Stimulated activated CD8-positive, alpha-beta memory T cell treated with anti-CD3 and anti-CD28 coated beads, Interleukin-2, amount 100 ng/mL, for 1 hour (primary cell): ENCODE measurements at places on chromosomes 11 and 22.

- DNase-seq: no peak
Observed at GRCh38 chr22:35561796-35562526, 21.3 kb downstream of the RASD2 start.

- DNase-seq: no peak
Observed at GRCh38 chr22:40511604-40512003, 124.9 kb downstream of the MRTFA start.

DNA sequence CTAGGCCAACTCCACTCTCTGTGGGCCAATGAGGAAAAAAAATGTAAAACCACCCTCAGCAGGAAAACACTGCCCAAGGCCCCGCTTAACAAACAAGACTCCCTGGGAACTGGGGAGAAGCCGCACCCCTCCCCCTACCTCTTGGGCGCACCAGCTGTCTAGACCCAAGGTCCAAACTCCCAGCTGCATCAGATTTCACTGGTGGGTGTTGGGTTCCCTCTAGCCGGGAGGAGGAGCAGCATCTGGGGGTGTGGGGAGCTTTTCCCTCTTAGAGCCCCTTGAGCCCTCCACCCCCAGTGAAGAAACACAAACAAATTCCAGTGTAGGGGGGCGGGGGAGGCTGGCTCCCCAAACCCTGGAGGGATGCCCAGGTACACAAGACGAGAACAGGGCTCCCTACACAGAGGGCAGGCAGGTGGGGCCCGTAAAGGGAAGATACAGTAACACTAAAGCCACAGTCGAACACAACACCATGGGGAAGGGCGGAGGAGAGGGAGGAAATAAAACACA is 64.9 kb downstream of the NECTIN1 start:
- no peak for DNase-seq

GRCh38 chr11:33376331-33377310 is 119.4 kb downstream of the HIPK3 start:
- DNase-seq: no peak

DNA sequence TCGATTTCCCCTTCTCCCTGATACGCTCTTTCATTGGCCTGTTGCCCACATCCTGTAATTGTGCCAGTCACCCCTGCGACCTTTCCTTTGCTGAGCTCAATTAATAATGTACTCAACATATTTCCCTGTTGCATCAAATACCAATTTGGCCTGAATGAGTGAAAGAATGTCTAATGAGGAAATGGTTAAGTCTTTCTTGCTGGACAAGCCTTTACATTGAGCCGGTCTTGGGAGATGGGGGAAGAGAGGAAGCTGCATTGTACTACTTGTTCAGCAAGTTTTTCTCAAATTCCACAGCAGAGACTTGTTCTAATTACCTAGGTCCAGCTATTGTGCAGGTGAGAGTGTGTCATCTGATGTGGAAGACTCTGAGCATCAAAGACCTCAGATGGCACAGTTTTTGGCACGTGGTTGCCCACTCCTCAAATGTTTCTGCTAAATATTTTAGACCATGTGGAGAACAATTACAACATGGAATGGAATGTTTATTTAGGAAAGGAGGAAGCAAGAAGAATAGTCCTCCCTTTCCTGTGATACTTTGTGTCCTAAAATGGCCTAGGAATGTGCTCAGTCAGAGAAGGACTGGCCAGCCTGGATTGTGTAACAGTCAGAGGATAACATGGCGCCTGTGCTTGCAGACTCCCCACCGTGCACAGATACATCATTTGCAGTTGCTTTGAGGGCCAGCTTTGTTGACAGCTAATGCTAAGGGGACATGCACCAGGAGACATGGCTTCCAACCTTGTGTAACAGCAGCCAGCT is 129.5 kb upstream of the E2F8 start:
- no peak for DNase-seq

DNA sequence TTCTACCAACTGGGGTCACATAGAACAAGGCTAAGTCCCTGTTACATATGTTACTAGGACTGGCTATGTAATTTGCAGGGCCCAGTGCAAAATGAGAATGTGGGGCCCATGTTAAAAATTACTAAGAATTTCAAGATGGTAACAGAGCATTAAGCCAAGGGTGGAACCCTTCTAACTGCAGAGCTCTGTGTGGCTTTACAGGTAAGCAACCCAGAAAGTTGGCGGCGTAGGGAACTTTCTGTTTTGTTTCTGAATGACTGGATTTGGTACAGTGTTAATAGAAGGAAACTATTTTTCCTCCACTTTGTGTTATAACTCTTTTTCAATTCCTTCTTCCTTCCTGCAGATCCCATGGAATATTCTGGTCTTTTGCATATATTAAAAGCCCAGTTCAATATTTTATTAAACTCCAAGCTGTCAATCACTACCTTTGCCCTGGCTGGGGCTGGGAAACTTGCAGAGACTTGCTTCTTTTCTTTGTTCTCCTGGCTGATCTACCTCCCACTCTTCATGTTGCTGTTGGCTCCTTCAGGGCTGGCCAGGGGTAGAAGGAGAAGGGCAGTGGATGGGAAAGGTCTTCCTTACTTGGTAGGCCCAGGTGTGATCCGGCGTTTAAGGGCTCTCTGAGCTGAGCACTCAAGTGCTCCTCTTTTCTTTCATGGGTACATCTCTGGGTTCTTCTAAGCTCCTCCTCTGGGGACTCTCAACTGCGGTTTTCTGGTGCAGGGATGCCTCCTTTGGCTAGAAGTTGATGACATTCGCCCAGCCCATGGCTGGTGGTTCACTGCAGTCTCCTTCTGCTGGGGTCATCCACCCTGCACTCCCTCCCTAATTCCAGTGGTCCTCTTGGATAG is 67.7 kb downstream of the SNX19 start:
- DNase-seq: no peak

GRCh38 chr11:56890584-56891305 is 98.0 kb upstream of the OR5AK2 start:
- DNase-seq: no peak

DNA sequence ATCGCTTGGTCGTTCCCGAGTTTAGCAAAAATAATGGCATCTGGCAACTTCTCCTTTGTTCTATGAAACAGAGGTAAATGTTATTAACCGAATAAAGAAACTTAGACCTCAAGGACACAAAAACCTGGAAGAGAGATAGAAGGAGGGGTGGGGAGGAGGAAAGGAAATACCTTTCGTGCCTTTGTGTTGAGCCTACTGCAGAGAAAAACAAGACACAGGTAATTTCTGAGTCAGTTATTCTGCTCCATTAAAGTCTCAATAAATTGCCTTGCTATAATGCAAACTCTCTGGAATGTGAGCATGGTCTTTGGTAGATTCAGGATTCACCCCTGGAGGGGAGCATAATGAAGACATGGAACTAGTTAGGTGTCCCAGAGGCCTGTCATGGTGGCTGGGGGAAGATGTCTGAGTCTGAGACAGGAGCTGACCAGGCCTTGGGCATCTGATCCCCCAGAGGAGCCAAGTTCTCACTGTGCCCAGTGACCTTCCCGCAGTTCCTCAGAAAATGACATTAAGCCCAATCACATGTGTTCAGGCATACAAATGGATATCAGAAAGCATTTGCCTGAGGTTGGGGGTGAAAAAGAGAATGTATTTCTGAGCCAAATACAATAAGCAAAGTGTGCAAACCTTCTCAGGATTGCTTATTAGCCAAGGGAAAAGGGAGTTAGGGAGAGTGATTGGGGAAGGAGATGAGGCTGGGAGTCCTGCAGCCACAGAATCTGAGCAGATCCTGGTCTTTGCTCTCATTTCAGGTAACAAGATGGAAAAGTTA is 72.6 kb upstream of the CADM1 start:
- DNase-seq: no peak

DNA sequence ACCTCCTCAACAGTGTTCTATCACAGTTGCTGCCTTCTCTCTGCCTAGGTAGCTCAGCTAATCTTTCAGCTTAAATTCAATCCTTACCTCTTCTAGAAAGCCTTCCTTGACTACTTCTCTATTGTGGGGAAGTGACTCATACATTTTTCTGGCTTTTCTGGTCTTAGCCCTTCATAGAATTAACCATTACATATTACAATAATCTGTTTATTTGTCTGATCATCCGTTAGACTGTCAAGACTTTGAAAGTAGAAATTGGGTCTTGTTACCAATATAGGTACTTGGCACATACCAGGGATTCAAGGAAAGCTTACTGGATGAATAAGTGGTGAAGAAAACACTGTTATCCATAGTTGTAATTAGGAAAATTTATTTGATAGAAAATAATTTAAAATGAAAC is 89.6 kb downstream of the FANCF start:
- DNase-seq: no peak
